Dermis microvascular lymphatic vessel endothelial cell (primary cell): ENCODE measurements at places on chromosomes 2 and 18. TPM values are rescaled to one million over a fixed set of nuclear protein-coding genes. Genes with fewer than 3 reads are reported as not detected.
A peak's percentile ranks its signal among the peaks of the same experiment; 100 is the strongest.

DNA sequence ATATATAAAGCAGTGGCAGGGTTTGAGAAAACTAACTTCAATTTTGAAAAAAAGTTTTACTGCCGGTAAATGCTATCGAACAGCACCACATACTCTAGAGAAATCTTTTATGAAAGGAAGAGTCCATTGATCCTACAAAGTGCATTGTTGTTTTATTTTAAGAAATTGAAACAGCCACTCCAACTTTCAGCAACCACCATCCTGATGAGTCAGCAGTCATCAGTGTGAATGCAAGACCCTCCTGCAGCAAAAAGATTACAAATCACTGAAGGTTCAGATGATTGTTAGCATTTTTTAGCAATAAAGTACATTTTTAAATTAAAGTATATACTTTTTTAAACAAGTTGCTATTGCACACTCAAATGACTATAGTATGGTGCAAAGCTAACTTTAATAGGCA is 1017.7 kb upstream of the CRIM1 start:
- no peak for DNase-seq

DNA sequence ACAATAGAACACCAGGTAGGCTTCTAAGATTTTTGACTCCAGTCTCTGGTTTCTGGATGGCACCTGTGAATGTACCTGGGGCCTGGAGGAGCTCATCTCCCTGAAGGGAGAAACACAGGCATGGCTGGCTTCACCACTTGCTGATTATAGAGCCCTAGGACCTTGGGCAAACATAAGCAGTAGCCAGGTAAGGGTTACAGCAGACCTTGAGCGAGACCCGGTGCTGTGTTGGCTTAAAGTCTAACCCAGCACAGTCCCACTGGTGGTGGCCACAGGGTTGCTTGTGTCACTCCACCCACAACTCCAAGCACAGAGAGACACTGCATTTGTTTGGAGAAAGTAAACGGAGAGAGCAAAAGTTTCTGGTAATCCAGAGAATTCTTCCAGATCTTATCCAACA is 104.7 kb upstream of the SPOPL start:
- no peak for DNase-seq

DNA sequence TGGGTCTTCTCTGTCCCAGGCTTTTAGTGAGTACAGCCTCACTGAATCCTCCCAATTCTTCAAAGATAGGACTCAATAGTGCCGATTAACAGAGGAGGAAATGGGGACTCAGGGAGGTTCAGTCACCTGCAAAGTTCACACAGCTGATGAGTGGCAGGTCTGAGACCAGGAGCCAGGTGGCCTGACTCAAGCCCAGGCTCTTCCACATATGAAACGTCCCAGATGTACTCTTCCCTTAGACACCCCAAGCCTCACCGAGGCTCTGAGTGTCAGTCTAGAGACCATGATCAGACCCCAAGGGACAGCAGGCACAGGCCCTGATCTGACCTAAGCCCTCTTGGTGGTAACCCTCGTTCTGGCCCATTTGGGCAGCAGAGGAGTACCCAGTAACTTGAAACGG is 115.2 kb downstream of the INHBB start:
- DNase-seq = no peak

The C2orf80 gene
- total RNA-seq = not detected in 2 replicates

- DNase-seq = no peak
These were observed 421.0 kb downstream of the PARD3B start for GRCh38 chr2:204966245-204966644.

DNA sequence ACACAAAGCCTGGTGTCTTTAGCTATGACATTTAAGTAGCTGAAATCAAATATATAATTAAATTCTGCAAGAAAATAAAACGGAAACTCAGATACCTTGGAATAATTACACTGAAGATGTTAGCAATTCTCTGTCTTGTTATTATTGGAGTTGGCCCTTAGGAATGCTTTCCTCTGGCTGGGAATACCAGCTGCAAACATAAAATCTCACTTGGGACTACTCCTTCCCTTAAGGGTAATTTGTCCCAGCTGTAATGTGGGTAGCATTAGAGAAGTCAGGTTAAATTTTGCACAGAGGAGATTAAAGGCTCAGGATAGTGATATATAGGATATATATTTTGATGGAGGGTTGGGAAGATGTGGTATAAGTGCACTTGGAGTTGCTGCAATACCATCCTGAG is 37.3 kb upstream of the GRP start:
- no peak for DNase-seq

The CASP10 gene
- 40.7 and 46.2 TPM in 2 replicates for total RNA-seq

The CFAP65 gene
- not detected in 2 replicates for total RNA-seq

GRCh38 chr2:156455361-156455975 is 19.3 kb downstream of the GPD2 start:
- no peak for DNase-seq

GRCh38 chr2:65309699-65310098 is 82.1 kb downstream of the ACTR2 start:
- DNase-seq = no peak

DNA sequence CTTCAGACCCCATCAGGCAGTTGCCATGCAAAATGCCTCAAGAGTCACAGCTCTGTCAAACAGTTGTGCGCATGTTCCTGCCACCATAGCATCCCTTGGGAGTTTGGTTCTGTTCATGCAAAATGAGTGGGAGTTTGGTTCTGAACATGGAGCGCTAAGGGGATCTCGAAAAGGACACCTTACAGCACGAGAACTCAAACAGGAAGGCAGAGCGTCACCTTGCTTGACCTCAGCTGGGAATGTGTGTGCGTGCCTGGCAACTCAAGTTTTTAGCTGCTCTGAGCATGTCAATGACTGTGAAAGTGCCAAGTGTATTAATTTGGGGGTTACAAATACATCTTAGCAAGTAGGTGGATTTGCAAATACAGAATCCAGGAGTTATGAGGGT is 16.6 kb downstream of the MALL start:
- peak; percentile 68 for DNase-seq

The FOXI3 gene
- total RNA-seq = not detected in 2 replicates

- no peak for DNase-seq
These were observed 14.8 kb downstream of the AFTPH start for GRCh38 chr2:64538764-64539433.

DNA sequence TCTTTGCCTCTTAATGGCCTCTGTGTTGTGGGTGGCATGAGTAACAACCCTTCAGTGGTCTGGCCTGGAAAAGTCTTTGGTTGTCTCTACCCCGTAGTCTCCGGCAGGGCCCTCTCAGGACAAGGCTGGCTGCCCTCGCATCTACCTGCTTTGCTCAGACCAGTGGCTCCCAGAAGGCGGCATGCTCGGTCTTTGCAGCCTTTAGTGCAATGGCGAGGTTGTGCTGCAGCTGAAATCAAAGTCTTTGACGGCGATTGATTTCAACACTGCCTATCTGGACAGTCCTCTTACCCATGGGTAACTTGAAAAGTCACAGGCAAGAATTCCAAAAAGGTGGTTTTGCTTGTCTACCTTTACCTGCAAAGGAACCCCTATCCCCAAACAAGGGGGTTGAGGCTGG is 95.9 kb downstream of the ALPK2 start:
- DNase-seq = no peak

- no peak for DNase-seq
These were observed 29.9 kb downstream of the HK2 start for GRCh38 chr2:74863802-74864248.

The COLEC11 gene
- total RNA-seq = 0.13 and 0.51 TPM in 2 replicates
